ENCODE measurements at places on chromosomes 2 and 18. TPM values are rescaled to one million over a fixed set of nuclear protein-coding genes. Genes with fewer than 3 reads are reported as not detected.

The CNDP1 gene
- total RNA-seq, result not detected

The UGT1A10 gene
- not detected for total RNA-seq

The ONECUT2 gene
- not detected for total RNA-seq

The NEU2 gene
- not detected for total RNA-seq

The PTH2R gene
- 0.08 TPM for total RNA-seq

The SKA1 gene
- 37.5 TPM for total RNA-seq

The TEX44 gene
- not detected for total RNA-seq

The ACSL3 gene
- total RNA-seq, result 64.0 TPM

The BCL11A gene
- total RNA-seq, result 1.6 TPM

The CELF4 gene
- not detected for total RNA-seq

The SCLY gene
- total RNA-seq, result 72.9 TPM

The ERCC3 gene
- total RNA-seq, result 51.7 TPM

The RBM44 gene
- 0.46 TPM for total RNA-seq

The EVX2 gene
- total RNA-seq, result not detected

The FBLN7 gene
- 8.8 TPM for total RNA-seq

The CDH2 gene
- 0.10 TPM for total RNA-seq

The CCDC138 gene
- total RNA-seq, result 15.0 TPM

The EML6 gene
- total RNA-seq, result 1.3 TPM

The RTN4 gene
- total RNA-seq, result 90.7 TPM

The CFC1 gene
- total RNA-seq, result not detected

The ASPRV1 gene
- 0.54 TPM for total RNA-seq

The NFATC1 gene
- total RNA-seq, result 94.2 TPM

The GREB1L gene
- not detected for total RNA-seq

The ASB3 gene
- 18.6 TPM for total RNA-seq

The ALK gene
- total RNA-seq, result not detected

The SLC19A3 gene
- total RNA-seq, result not detected

The NYAP2 gene
- total RNA-seq, result not detected

The AOX1 gene
- total RNA-seq, result 0.19 TPM

The ILKAP gene
- 54.7 TPM for total RNA-seq

The UGT1A5 gene
- not detected for total RNA-seq
